ENCODE measurements at places on chromosomes 13 and 19.

GRCh38 chr13:44810061-44810840 lies 179.0 kb downstream of the NUFIP1 start:
- no peak for DNase-seq

DNA sequence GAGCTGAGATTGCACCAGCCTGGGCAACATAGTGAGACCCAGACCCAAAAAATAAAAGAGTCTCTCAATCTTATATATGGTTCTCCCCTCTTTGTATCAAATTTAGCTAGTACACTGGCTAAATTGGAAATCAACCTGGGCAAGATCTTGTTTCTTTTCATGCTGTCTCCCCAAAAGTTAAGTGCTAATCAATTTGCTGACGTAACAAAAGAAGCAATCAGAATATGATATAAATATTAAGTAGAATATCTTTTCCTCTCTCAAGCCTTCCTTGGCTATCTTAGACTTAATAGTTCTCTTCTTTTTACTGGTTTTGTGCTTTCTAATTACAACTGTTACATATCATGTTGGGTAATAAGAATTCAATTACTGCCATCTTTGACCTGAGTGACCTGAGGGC lies 258.9 kb downstream of the KCNRG start:
- DNase-seq = no peak

DNA sequence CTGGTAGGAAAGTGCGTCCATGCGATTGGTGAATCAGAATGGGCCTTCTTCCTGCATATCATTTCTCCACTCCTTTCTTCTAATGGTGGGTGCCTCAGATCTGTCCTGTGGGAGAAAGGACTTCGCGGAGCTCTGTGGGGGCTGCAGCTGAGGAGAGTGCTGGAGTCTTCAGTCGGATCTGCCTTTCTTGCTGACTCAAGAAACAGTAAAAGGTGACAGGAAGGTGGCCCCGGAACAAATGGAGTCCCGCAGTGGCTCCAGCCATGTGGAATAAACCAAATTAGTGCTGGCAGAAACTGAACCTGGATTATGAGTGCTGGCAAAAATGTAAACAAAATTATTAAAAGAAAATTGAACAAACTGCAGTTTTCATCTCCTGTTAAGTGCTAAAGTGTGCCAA lies 15.1 kb upstream of the GAS6 start:
- no peak for DNase-seq

- no peak for DNase-seq
Measured at GRCh38 chr19:8333767-8334457, 9.2 kb downstream of the KANK3 start.

DNA sequence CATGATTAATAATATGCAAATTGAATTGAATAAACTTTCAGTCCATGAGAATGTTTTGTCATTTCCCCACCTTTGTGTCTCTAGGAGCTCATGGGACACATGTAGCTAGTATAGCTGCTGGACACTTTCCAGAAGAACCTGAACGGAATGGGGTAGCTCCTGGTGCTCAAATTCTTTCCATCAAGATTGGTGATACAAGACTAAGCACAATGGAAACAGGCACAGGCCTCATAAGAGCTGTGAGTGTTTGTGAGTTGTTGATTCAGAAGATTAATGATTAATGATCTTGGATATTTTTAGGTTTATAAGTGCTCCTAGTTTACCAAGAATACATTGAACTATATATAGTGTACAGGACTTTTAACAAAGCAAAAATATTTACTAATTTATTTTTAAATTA lies 30.1 kb downstream of the TPP2 start:
- no peak for DNase-seq

DNA sequence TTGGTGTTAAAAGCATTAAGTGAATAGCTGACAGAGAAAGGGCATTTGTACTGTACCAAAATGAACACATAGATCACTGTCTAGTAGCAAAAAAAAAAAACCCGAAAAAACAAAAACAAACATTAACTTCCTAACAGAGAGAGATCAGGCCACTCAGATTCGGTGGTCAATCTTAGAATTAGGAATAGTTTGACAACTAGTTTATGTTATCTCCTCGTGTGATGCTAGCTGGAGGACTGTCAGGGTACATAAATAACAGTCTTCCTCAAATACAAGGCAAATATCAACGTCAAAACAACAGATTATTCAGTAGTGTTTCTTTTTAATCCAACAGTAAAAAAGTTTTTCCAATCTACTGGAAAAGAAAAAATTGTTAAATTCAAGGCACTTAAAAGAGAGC lies 1.7 kb downstream of the ZMYM5 start:
- no peak for DNase-seq

- no peak for DNase-seq
Measured at GRCh38 chr19:44850641-44851109, 4.6 kb downstream of the NECTIN2 start.

- DNase-seq = peak; percentile 72
Measured at GRCh38 chr19:48933382-48933932, at the start of gene DHDH. Gene DHDH (plus strand): TSS chr19:48933699. CDS start chr19:48933722, 23 bp downstream.

DNA sequence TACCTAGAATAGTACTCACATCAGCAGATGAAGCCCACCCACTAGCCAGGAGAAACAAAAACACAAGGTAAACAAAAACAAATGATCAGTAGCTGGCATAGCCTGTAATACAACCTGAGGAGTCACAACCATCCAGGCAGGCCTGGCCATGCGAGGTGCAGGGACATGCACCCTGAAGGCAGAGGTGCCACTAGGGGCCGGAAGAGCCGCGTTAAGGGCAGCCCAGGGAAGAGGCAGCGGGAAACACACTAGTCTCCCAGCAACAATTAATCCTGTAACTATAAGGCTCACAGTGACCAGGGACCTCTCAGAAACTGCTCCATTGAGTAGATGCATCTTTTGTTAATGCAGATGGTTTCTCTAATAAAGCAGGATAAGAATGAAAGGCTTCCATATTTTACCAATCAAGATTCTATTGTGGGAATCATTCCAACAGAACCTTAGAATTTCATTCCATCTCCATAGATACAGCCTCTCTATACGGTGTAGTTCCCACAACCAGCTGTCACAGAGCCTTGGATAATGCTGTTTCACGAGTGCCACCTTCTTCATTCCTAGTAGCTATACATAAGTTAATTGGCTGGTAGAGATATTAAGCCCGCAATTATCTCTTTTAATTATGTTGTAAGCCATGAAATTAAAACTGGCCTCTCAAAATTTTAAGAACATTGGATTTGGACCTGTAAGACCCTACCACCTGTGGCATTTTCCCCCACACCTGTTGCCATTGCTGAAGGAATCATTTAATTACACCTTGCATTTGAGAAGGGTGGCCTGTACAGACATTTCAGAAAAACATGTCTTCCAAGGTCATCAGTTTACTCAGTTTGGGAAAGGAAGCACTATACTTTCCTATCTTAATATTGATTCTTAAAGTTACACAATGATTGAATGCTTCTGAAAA lies 28.7 kb downstream of the ANKRD10 start:
- no peak for DNase-seq

DNA sequence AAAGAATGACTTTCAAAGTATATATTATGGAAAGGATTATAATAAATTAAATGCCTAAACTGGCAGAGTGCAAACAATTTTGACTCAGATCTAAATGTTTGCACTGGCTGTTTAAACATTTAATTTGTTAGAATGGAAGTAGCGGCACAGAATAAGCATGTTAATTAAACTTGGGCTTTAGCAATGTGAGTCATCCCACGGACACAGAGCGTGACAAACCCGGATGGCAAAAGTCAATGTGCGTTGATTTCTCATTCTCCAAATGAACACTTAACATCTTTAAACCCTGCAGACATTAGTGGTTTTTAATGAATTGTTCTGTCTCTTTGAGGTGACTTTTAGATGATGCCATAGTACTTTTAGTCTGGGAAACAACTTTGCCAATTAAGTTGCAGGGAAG lies 38.4 kb downstream of the PCDH8 start:
- DNase-seq = no peak

DNA sequence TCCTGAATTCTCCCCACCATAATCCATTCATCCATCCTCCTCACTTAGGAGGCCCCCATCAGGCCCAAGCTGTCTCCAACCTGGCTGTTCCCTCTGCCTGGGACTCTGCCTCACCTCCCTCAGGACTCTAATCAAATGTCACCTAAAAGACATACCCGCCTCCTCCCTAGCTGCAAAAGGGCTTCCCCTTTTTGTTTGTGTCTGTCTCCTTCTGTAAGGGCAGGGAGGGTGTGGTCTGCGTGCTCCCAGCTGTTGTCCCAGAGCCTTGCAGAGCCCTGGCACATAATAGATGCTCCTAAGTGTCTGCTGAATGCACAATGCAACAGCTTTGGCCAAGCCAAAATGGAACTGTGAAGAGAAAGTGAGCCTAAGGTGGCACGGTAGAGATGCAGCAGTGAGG lies 4.4 kb downstream of the TRIR start:
- DNase-seq = no peak

DNA sequence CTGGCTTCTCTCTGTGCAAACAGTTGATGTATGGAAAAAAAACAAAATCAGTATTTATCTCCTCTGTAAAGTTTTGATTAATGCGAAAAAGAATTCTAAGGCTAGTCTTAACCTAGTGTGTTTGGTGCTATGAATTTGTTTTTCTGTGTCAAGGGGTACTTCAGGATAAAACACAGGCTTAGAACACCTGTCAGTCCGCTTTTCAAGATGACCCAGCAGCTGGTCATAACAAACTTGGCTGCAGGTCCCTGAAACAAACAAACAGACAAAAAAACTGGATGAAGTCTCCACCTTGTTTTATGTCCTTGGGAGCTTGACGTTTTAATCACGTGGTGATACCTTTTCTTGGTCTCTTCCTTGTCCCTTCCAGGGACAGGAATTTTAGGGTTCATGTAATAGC lies 689.3 kb downstream of the UQCRFS1 start:
- DNase-seq = no peak

GRCh38 chr13:79245937-79246577 lies 160.0 kb downstream of the RBM26 start:
- no peak for DNase-seq

DNA sequence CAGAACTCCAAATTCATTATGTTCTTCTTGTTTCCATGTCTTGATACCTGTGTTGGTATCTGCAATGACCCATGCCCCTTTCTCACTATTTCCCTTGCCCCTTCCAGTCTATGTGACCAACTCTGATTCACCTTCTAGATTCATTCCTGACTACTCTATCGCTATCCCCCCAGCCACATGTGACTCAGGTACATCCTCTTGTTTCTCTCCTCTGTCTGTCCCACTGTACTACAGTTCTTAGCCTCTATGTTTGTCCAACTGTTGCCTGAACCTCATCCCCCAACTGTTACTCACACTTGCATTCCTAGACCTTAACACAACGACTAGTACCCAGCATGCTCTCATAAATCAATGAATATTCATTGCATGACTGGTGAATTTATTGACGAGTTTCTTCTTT lies 10.0 kb upstream of the FLT3 start:
- no peak for DNase-seq

DNA sequence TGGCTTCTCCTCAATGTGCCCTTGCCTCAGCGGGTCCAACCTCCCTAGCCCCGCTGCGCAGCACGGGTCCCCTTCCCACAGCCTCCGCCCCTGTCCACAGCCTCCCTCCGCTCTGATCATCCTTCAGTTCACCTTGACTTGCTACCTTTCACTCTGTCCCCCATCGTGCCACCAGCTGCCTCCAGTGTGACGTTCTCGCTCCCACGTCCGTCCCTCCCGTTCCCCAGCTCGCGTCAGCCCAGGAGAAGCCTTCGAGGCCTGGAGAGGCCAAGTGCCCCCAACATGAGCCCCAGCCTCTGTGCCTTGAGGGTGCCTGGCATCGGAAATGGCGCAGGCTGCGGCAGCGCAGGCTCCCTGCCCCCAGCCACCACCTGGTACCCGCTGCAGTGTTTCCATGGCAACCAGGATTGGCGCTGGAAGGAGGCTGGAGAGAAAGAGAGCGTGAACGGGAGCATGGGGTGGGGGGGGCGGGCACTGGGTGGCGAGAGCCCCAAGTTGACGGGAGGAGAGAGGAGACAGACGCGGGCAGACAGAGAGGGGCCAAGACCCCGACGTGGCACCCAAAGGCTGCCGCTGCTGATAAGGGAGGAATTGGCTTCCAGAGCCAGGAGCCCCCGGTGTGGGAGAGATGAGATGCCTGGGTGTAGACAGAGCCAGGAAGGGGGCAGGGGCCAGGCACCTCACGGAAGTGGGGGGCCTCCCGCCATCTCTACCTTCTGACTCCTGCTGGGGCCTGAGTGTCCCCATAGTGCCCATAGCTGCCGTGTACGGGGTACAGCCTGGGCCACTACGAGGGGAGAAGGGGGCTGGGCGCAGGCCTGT lies 844 bp upstream of the ASPDH start:
- DNase-seq = no peak

DNA sequence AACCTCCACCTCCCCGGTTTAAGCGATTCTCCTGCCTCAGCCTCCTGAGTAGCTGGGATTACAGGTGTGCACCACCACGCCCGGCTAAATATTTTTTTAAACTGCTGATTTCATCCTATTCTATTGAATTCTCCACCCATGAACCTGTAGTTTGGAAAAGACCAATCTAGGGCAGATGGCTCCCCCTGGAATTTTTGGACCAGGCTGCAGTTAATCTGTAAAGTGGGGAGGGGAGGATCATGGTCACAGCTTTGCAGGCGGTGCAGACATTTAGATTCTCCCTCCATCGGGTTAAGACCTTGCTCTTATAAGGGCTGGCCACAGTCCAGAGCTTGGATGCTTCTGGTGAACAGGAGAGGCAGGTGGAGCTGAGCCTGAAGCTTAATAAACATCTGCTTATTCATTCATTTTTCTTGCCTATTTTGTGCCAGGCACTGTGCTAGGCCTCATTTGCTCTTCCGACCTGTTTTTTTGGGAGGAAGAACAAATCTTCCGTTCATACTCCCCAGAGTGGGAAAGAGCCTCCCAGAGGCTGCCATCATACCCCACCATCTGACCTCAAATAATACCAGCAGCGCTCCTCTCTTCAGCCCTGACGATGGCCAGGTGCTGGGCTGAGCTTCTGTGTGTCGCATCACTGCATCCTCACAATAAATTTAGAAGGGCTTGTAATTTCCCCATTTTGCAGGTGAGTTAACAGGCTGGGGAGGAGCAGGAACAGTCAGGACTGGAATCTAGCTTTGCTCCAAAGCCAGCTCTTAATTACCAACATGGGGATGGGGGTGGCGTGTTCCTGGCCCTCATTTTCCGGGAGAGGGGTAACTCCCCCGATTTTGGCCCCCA lies 902 bp upstream of the CCDC106 start:
- no peak for DNase-seq
